ENCODE measurements at places on chromosomes 6 and 20.
A peak's percentile ranks its signal among the peaks of the same experiment; 100 is the strongest.

DNA sequence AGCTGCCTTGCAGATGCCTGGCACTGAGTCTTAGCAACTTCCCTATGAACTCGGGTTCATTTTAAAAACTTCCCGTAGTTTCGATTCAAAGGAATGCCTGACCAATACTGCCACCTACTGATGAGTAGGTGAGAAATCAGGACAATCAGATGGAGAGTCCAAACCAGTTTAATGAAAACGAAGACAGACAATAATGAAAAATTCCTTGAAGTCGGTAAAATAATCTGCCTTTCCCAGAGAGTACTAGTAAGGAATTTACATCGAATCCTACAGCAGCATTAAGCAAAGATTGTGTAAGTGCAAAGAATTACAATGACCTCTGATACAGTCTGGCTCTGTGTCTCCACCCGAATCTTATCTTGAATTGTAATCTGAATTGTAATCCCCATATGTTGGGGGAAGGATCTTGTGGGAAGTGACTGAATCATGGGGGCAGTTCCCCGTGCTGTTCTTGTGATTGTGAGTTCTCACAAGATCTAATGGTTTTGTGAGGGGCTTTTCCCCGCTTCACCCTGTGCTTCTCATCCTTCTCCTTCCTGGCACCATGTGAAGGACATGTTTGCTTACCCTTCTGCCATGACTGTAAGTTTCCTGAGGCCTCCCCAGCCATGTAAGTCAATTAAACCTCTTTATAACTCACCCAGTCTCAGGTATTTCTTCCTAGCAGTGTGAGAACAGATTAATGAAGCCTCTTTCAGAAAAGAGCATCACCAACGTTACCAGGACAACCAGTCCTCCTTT lies 134.4 kb downstream of the ARHGAP18 start:
- DNase-seq = no peak

DNA sequence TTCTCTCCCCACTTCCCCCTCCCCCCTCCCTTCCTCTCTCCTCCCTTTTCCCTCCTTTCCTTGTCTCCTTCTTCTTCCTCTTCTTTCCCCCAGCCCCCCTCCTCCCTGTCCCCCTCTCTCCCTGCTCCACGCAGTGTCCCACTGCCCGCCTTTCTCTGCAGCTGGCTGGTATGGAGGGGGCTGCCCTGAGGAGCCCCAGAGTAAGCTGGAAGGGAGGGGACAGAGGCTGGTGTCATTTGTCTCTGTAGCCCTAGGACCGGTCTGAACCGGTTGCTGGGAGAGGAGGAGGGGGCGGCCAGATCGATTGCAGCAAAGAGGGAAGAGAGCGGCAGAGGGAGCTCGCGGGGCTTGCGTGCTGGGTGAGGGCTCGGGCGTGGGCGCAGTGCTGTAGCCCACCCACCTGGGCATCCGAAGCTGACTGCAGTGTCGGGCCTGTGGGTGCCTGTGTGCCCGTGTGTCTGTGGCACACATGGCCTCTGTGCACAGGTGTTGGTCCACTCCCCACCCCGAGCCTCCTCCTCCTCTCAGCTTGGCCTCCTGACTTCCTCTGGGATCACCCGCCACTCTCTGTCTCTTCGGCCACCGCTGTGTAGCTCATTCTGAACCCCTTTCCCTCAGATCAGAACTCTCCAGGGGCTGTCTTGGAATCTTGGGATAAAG lies 50.6 kb downstream of the SRC start:
- DNase-seq = peak; percentile 92

DNA sequence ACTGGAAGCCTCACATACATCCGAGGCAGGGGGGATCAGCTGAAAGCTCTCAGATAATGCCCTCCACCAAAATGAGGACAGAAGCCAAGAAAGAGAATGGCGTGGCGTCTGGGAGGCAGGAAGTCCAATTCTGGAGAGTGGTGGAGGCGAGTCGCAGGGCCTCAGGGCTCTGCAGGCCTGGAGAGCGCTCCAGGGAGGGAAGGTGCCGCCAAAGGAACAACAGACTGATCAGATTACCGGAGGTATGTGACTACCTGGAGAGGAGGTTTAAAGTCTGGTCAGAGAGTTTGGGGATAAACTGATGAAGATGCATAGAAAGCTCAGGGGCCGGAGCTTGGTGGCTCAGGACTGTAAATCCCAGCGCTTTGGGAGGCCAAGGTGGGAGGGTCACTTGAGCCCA lies 11.2 kb upstream of the IP6K3 start:
- peak; percentile 36 for DNase-seq

GRCh38 chr20:17177341-17177740 lies 49.5 kb upstream of the PCSK2 start:
- DNase-seq = no peak

DNA sequence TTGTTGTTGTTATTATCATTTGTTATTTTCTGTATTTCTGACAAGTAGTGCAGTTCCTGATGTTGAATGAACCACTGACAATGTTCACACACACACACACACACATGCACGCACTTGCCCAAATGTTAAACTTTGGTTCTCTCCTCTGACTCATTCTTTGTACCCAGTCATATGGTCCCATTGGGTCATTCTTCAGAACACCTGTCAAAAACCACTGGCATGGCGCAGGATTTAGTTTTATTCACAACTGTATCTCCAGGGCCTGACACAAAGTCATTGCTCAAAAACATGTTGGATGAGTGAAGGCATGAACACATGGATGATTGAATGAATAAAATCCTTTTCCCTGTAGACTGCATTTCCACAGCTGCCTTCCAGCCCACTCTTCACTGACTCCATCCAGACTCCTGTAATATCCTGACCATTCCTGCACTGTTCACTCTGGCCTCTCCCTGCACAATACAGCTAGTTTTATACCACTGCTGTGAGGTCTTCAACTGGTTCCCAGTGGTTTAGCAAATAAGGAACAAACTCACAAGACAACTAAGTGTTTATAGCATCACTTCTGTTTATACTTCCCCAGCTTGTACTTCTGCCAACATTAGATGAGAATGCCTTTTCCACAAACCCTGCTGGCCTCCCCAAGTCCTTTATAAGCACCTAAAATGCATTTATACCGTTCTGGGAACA lies 6.9 kb upstream of the CST11 start:
- DNase-seq = no peak

DNA sequence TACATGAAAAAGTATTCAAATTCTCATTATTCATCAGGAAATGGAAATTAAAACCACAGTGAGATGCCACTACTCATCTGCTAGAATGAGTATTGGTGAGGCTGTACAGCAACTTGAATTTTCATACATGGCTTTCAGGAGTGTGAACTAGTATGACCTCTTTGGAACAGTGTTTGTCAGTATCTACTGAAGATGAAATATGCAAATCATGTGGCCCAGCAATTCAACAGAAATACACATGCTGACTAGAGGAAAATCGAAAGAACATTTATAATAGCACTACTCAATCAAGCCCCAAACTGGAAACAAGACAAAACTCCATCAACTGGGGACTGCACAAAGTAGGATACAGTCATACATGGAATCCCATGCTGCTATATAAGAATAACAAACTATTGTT lies 102.2 kb downstream of the DCDC2 start:
- no peak for DNase-seq

- no peak for DNase-seq
These were observed 70.5 kb downstream of the CNKSR3 start for GRCh38 chr6:154440022-154440421.

GRCh38 chr20:45816951-45817350 lies 4.5 kb downstream of the UBE2C start:
- no peak for DNase-seq

DNA sequence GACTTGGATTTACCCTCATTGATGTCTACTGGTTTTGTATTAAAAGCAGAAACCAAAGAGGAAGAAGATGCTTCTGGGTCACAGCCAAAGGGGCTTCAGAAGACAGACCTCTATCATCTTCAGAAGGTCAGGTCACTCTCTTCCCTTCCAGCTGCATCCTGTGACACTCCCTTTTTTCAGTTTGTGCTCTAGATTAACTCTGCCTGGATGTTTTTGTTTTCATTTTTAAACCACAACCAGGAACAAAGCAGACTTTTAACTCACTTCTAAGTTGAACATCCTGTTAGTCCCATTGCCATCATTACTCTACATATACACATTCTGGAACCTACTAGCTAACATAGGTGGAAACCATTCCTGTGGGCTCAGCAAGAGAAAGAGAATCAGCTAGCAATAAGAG lies 45.2 kb downstream of the AKIRIN2 start:
- no peak for DNase-seq

- no peak for DNase-seq
These were observed 452.9 kb downstream of the UTRN start for GRCh38 chr6:144737998-144738397.

GRCh38 chr6:138410972-138411880 lies 7.2 kb downstream of the HEBP2 start:
- DNase-seq = no peak

- DNase-seq = no peak
These were observed 78.3 kb downstream of the CD109 start for GRCh38 chr6:73774311-73774774.

DNA sequence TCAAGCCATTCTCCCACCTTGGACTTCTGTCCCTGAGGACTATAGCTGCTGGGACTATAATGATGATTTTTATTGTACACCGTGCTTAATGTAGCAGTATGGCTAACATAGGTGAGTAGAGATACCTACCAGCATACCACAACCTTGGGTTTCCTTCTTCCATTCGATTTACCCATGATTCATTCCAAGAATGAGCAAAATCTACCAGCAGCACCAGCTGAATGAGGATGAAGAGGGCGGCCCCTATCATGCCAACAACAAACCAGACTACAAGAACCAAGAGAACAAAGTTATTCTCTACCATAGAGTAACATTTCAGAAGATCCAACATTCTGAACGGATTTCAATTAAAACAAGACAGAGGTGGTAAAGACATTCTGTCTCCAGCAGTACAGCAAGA lies 12.1 kb downstream of the SERINC3 start:
- no peak for DNase-seq

DNA sequence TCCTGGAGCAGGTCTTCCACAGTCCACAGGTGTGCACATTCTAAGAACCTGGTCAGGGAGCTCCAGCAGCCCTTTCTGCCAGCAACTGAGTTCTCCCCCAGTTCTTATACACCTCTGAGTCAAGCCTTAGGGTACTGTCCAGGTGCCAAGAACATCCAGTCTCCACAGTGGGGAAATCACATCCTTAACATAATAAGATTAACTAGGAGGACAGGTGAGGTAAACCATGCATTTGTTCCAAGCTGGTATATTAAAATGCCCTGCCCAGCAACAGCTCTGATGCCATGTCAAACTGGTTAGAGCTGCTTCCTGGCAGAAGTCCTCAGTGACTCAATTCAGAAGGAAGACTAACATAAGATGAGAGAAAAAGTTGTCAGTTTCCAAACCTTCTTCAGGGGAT lies 303.9 kb upstream of the SGK1 start:
- no peak for DNase-seq

DNA sequence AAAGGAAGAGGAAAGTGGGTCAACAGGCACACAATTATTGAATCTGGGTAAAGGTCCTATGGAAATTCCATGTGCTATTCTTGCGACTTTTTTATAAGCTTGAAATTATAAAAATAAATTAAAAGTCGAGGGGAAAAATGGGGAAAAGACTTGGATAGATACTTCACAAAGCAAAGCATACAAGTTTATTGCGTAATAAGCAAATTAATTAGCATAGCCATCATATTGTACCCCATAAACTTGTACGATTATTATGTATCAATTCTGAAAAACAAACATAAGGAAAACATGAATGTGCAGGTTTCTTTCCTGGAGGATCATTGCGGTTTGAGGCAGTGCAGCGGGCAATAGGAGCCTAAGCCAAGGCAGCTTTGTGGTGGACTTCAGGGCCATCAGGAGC lies 351.6 kb upstream of the NOX3 start:
- DNase-seq = no peak

GRCh38 chr20:54140927-54141566 lies 32.7 kb downstream of the CYP24A1 start:
- DNase-seq = no peak

DNA sequence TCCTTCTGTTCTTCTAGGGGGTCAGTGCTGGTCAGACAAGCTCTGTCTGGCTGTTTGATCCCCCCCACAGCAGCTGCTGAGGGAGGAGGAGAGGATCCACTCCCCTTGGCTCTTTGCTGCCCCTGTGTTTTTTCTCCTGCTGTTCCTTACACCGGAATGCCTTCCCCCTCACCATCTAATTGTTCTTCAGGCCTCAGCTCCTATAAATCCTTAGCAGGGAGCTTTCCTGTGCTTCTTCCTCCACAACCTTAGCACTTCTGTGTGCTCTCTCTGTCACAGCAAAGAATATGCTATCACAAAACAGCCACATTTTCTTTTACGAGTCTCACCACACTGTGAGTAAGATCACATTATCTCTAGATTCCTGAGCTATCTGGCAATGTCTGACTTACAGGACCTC lies 196.6 kb downstream of the OTOR start:
- no peak for DNase-seq

GRCh38 chr6:12593771-12594529 lies 122.6 kb upstream of the PHACTR1 start:
- DNase-seq = no peak

DNA sequence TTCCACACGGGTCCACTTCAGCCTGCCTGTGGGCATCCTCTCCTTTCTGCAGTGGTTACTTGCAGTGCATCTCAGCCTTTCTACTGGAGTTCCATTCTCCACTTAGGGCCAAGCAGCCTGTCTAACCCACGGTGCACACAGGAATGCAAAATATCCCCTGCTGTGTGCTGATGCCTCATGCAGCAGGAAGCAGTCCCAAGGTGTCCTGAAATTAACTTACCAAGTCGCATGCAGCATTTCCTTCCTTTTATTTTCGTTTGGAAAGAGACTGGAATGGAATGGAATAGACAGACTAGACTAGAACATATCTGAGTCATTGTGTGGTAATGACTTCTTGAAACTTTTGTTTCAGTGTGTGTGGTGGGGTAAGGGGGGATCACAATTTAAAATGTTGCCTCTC lies 25.9 kb upstream of the FOXQ1 start:
- no peak for DNase-seq

GRCh38 chr6:148446681-148447080 lies 104.0 kb downstream of the SASH1 start:
- DNase-seq = no peak

GRCh38 chr6:139409026-139409425 lies 34.6 kb upstream of the CITED2 start:
- no peak for DNase-seq

GRCh38 chr6:126312013-126312665 lies 27.8 kb upstream of the CENPW start:
- DNase-seq = no peak

DNA sequence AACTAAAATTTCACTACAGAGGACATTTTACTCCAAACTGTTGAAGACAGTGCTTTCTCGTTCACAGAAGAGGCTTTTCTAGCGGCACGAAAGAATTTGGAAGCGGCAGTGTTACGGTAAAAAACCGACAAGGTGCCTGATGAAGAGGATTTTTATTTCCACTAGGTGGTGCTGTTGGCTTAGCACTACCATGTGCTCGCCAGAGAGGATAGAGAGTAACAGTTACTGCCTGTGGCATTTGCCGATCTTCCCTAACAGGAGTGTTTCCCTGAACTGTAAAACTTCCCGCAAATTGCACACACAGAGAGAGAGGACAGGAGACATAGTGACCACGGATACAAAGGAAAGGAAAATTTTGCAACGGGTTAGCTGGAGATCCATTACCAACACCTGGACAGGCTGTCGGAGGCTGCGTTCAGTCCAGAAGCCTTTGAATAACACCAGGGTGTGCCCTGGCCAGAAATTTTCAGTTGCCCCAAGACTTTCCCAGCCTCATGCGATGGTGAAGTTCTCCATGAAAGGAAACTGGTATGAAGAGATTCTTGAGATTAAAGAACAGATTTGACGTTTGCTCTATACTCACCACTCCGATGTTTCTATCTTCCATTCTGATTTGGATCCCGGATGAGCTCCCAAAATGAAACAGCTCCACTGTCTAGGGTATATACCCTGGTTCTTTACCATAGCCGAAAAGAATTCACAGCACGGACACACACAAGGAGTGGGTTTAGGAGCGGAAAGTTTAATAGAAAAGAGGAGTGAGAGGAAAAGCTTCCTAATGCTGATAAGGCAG lies 48.1 kb downstream of the HLA-DPB1 start:
- peak; percentile 14 for DNase-seq

Measured in NCI-H510A (cell line).